ENCODE measurements at places on chromosomes 4 and X. TPM values are rescaled to one million over a fixed set of nuclear protein-coding genes. Genes with fewer than 3 reads are reported as not detected.

UGT2B15 gene
- not detected for total RNA-seq

POU4F2 gene
- total RNA-seq: not detected

TEX13D gene
- not detected for total RNA-seq

DSPP gene
- total RNA-seq: not detected

TIGD4 gene
- 0.04 TPM for total RNA-seq

CXCL13 gene
- not detected for total RNA-seq

MMRN1 gene
- total RNA-seq: 1,534 TPM

DDIT4L gene
- 13.7 TPM for total RNA-seq

CLDN34 gene
- total RNA-seq: 0.26 TPM

DNA sequence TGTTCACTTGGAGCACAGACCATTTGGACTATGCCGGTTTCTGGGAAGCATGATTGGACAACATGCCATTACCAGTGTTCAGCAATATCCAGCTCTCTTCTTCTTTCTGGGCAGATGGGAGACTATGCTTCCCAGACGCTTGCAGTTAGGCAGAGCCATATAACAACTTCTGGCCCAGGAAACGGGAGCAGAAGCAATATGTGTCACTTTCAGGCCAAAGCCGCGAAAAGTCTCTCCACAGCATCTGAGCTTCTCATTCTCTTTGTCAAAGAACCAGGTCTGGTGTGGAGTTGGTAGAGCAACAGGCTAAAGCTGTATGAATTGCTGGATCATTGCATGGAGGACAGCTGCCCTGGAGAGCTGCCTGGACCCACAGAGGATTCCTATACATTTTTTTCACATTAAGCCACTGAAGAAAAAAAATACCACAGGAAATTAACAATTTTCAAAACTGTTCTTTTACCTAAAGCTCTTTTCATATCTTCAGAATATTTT lies 131.4 kb upstream of the FRG1 start:
- no peak for DNase-seq

GRCh38 chr4:142845293-142846107 lies 601 bp downstream of the INPP4B start:
- DNase-seq: no peak

DNA sequence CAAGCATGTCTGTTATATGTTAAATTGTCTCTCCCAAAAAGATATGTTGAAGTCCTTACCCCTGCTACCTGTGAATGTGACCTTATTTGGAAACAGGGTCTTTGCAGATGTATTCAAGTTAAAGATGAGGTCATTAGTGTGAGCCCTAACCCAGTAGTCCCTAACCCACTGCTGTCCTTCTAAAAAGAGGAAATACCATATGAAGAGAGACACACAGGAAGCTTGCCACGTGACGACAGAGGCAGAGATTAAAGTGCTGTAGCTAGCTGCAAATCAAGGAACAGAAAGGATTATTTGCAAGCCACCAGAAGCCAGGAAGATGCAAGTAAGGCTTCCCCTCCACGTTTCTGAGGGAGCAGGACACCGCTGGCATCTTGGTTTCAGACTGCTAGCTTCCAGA lies 150.1 kb downstream of the HNRNPD start:
- no peak for DNase-seq

DNA sequence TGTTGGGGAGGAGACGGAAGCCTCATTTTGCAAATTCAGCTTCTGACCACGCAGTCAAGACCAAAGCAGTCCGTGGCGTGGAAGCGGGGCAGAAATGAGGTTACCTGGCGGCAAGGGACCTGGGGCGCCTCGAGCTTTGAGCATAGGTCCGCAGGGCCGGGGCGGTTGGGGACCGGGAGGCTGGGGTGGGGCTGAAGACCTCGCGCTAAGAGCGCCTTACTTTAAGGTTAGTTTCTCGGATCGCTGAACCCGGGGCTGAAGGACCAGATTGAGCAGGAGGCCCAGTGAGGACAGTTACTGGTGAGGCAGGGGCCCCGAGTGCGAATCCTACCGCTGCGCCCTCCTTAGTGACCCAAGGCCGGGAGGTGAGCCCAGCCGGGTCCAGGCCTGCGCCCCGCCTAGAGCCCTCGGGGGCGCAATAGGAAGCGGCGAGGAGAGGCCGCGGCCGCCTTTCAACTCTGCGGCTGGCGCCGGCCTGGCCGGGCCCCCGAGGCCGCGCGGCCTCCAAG lies 7.5 kb downstream of the MSX1 start:
- DNase-seq: no peak

DNA sequence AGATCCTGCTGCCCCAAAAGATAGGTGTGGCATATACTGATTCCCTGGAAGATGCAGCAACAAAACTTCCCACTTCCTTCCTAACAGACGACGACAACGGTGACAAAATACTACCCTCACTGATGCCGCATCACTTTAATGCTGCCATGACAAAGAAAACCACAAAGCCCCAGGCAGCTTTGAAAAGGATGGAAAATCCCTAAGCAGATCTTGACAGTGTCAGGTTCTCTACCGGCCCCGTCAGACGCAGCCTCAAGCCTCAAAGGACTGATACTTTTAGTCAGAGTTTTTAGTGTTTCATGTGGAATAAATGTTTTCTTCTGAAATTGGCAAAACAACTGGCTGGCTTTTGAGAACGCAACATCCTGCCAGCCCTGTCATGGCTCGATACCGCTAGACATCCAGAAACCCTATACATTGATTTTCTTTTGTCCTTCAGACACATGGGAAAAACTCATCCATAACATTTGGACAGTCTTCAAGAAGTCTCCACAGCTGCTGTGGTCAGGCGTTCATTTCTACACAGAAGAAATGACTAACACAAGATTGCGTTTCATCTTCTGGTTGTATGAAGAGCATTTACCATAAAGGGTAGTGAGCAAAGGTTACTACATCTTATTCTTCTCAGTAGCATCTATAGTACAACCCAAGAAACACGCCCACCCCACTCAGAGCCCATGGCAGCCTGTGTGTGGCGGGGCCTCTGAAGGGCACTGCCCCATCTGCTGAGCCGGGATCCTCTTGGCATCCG lies 60.1 kb downstream of the GATB start:
- DNase-seq: no peak

GRCh38 chr4:15702941-15703403 lies at the start of gene BST1:
Gene BST1, plus strand, starts transcription at chr4:15703065. Its CDS starts 80 bp downstream, at chr4:15703145.
- no peak for DNase-seq

GRCh38 chr4:76993787-76994641 lies 44.5 kb downstream of the SEPTIN11 start:
- DNase-seq: no peak

DNA sequence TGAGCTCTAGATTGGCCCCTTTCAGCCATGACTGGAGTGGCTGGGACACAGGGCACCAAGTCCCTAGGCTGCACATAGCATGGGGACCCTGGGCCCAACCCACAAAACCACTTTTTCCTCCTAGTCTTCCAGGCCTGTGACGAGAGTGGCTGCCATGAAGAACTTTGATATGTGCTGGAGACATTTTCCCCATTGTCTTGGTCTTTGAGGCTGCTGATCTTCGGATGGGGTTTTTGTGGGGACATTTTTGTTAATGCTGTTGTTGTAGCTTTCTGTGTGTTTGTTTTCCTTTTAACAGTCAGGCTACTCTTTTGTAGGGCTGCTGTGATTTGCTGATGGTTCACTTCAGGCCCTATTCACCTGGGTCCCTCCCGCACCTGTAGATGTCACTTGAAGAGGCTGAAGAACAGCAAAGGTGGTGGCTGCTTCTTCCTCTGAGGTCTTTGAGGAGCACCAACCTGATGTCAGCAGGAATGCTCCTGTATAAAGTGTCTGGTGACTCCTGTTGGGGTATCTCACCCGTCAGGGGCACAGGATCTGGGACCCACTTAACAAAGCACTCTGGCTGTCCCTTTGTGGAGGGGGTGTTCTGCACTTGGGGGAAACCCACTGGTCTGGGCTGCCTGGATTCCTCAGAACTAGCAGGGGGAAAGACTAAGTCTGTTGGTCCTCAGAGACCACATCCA lies 49.6 kb upstream of the GRID2 start:
- no peak for DNase-seq

DNA sequence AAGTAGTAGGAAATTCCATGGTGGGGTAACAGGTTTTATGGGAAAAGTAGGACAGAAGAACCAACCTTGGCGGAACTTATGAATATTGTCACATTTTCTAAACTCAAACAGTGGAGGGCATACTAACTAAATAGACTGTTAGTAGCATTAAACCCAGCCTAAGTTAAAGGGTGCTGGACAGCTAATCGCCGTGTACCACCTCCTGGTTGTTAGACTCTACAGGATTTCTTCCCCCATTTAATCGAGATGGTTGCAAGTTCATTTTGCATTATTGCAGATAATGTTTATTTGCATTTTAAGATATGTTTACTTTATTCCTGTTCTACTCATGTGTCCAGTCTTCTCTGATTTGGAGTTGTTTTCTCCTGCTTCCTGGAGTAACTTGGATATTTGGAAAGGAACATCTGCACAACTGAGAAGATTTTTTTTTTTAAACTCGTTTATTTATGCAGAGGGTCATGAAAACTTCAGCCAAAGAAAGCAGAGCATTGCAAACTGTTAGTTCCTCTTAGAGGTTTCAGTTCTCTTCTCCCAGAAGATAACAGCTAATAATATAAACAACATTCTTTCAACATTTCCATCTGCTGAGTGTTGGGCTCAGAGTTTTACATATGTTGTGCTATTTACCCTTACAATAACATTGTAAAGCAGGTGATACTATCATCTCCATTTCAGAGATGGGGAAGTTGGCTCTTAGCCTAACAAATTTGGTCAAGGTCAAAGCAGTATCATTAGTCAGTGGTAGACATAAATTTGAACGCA lies 51.5 kb upstream of the TBC1D9 start:
- no peak for DNase-seq

GRCh38 chr4:169225058-169225751 lies 45.6 kb downstream of the SH3RF1 start:
- DNase-seq: peak; percentile 69

Measured in pulmonary artery endothelial cell (primary cell).